ENCODE measurements at places on chromosomes 4 and X.

DNA sequence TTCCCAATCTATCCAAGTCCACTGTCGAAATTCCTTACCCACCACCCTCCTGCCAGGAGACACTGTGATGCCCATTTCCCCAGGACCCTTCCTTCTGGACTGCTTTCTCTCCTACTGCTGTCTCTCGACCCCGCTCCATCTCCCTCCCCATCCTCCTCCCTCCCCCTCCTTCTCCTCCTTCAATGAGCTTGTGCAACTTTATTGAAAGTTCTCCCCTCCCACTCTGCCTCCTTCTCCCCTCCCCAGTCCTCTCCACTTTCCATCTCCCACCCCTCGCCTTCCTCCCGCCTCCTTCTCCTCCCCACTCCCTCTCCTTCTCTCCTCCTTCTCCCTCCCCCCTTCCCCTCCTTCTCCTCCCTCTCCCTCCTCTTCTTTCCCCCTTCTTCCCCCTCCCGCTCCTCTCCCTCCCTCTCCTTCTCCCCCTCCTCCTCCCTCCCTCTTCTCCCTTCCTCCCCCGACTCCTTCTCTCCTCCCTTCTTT, 116.6 kb upstream of the FAT1 start:
- no peak for DNase-seq

DNA sequence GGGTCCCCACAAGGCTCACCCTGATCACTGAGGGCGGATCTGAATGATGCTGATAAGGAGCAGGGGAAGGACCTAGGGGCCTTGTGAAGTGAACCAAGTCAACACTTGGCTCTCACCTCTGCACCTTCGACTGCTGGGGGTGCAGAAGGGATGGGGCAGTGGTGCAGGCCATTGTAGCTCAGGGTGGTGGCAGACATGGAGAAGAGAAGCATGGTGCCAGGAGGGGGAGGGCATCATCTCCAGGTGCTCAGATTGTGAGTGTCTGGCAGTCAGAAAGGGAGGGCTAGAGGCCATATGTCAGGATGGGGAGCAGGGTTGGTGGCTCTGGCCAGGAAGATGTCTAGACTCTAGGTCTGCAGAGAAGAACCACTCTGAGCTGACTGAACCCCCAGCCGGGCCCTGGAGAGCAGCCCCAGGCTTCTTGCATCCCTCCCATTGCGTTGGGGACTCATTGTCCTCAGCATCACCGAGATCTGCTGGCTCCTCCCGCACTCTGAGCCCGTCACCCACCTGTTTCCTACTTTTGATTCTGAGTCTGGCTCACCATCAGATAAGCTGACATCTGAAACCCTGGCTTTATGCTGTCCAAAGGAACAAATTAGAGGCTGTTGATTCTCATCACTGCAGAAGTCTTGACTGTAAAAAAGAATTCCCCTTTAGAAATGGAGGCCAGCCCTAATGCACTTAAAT, 3.8 kb downstream of the APLN start:
- no peak for DNase-seq

DNA sequence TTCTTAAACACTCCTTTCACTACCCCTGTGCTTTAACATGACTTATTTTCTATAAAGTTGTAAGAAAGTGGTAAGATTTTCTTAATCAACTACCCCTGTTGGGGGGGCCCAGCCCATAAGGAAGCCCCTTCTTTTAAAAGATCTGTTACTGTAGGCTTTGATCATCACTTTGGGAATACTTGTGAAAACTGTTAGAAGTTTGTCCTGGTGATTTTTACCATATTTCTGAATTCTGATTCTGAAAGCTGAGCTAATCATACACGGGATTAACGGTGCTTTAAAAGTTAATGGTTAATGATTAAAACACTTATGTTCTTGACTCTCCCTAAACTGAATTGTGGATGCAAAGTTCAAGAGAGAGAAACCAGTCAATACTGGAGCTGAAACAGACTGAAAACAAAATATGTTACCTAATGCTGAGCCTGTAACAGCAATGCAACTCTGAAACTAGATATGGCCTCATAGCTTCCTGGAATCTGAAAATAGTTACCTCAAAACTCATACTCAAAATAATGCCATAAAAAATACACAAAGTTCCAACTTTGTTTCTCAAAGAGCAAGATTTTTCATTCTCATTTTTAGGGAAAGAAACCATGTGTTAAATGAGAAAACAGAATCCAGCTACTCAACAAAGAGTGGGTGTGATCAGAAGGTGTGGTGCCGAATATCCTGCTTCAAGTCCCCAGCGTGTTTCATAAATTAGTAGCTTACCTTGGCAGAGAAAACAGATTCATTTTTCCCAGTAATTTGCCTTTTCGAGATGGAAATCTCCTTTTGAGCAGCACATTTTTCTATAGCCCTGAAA, 31.6 kb downstream of the ADH7 start:
- DNase-seq = no peak

GRCh38 chr4:140085062-140085622, 68.8 kb downstream of the MAML3 start:
- no peak for DNase-seq

DNA sequence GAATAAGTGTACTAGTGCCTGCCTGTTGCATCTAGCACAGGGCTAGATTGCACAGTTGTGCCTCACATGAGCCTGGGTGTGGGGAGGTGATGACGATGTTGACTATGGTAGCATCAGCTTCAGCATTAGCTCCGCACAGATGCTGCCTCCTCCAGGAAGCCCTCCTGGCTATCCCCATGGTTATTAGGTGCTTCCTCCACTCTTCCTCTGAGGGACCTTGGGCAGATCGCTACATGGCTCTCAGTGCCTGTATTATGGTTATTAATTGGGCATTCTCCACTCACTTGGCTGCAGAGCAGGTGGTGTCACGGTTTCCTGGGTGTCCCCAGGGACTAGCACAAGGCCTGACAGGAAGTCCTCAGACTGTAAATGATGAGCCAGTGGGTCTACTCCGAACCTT, 325.6 kb downstream of the ARHGAP10 start:
- no peak for DNase-seq

DNA sequence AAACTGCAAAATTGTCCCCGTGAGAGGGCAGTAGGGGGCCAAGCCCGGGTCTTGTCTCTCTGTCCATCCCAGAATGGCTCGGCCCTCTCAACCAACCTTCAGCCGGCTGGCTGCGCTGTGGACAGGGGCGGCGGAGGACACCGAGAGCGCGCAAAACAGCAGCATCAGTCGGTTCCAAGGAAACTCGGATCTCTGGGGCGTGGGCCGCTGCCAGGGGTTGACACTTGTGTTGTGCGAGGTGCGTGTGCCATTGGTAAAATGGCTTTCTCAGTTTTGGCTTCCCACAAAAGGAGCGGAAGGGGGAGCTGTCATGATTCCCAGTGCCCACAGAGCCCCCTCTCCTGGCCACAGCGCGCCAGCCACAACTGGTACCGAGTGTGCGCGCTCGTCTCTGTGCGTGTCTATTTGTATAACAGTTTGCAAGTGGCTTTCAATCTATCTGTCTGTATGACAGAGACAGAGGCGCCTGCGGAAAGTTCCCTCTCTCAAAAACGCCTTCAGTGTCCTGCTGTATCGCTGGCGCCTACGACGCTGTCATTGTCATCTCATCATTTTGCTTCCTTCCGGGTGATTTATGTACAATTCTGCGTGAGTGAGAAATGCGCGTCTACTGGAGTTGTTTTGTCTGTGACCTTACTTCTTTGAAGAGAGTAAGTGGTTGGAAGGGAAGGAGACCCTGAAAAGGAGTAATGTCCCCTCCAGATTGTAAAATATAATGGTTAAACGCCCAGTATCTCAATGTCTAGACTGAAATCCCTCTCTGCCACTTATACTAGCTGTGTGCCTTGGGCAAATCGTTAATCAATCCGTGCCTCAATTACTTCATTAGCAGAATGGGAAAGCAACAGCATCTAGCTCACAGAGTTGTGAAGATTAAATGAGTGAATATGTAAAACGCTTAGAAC, 1.8 kb downstream of the DKK2 start:
- DNase-seq = no peak

GRCh38 chrX:2145692-2146367, 354.9 kb downstream of the DHRSX start:
- DNase-seq = no peak
